Stimulated activated CD4-positive, alpha-beta T cell treated with anti-CD3 and anti-CD28 coated beads, Interleukin-1b, Interleukin-23, amount 100 ng/mL, for 24 hours (primary cell): ENCODE measurements at places on chromosomes 4 and X.

DNA sequence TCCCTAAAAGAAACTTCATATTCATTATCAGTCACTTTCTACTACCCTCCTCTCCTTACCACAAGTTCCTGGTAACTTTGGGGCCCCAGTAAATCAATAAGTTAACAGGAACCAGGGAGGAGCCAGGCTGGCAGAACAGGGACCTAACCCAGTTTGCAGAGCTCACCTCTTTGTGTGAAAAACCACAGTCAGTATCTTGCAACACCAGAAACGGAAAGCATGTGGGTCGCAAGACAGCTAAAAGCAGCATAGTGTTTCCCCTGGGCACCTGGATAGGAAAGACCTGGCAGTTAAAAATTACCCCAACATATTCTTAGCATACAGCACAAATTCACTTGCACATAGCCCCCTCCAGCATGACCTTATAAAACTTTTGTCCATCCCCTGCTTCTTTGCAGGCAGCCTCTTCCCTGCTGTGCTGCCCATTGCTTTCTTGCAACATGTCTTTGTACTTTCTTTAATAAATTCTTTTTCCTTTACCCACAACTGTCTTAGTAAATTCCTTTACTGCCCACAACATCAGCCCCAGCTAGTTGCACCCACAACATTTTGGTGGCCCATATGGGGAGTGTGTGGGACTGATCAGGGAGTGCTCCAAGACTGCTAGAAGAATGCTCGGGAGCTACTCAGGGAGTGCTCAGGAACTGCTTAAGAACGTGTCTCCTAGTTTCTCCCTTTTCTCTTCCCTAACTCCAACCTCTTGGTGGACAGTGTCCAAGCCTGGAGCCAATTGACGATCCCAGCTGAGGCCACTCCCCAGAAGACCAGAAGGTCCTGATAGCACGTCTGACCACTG is 83.4 kb downstream of the MSN start:
- no peak for DNase-seq

- DNase-seq = no peak
Observed at GRCh38 chr4:38390969-38391545, 272.9 kb upstream of the KLF3 start.

DNA sequence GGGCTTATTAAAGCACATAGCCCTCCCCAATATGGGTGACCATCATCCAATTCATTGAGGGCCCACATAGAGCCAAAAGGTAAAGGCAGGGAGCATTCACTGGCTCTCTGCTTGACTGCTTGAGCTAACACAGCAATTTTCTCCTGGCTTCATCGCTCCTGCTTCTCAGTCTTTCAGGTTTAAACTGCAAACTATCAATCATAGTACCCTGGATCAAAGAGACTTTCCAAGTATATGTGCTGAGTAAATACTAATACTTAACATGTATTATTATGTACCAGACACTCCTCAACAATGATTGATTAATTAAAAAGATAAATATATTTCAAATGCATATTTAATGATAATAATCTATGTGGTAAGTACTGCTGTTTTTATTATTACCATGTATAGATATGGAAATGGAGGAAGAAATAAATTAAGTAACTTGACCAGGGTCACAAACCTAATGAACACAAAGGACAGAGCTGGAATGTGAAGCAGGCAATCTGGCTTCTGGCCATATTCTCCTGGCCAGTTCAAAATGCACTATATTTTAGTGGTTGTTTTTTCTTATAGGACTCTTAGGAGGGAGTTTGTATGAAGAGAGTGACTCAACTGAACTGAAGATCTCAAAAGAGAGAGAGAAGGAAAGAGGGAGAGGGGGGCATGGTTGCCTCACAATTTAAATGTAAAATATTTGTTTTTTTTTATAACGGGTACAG is 1197.3 kb downstream of the TECRL start:
- DNase-seq = no peak

DNA sequence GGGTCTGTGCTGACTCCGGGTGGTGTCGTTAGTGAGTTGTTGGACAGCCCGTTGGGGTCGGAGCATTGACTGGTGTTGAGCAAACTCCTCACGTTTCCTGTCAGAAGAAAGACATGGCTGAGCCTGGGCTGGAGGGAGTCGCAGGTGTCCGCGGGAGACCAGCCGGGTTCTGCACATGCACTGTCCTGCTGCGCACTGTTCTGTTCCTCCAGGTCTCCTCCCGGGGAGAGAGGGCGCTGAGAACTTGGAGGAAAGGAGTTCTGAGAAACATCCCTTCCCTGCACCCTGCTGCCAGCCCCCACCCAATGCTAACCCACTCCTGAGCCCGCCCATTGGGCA is 1.1 kb downstream of the ZNF141 start:
- no peak for DNase-seq

GRCh38 chr4:124427095-124427767 is 285.3 kb downstream of the ANKRD50 start:
- DNase-seq = no peak

GRCh38 chr4:6840062-6840976 is 57.8 kb downstream of the KIAA0232 start:
- no peak for DNase-seq

GRCh38 chr4:71195924-71196323 is 142.9 kb upstream of the SLC4A4 start:
- DNase-seq = no peak

DNA sequence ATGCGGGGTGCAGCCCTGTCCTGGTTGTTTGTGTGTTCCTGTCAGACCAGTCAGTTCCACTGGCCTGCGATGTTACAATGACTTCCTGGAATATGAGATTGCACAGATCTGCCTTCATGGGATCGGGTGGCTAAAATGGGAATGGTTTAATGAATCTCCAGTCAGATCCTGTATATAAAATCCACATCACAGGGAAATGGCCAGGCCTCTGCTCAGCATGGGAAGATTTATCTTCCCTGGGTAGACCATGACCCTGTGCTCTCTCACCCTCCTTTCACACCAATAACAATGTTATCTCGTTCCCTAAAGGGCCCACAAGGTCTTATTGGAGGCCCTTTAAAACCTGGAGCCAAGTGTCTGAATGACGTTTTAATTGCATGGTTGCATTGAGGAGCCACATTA is 307.4 kb downstream of the RAB28 start:
- DNase-seq = no peak

GRCh38 chrX:112527903-112528302 is 151.8 kb downstream of the LHFPL1 start:
- no peak for DNase-seq

DNA sequence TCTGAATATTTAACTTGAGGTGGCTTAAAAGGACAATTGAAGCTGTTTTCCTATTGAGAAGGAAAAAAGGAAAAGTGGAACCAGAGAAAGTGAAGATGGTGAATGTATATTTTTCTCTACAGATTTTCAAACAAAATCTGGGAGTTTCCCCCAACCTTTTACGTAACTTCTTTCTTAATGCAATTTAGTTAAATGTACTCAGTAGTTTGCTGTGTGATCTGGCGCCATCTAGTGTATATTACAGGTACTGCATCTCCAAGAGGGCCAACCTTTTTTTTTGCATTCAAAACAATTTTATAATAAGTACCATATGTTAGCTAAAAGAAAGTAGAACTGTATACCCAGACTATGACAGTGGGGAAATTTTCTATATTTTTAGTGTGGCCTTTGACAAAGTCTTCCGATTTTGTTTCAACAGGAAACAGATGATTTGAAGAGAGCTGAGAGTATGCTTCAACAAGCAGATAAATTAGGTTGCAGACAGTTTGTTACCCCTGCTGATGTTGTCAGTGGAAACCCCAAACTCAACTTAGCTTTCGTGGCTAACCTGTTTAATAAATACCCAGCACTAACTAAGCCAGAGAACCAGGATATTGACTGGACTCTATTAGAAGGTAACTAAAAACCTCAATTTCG is 82.0 kb downstream of the PLS3 start:
- no peak for DNase-seq

DNA sequence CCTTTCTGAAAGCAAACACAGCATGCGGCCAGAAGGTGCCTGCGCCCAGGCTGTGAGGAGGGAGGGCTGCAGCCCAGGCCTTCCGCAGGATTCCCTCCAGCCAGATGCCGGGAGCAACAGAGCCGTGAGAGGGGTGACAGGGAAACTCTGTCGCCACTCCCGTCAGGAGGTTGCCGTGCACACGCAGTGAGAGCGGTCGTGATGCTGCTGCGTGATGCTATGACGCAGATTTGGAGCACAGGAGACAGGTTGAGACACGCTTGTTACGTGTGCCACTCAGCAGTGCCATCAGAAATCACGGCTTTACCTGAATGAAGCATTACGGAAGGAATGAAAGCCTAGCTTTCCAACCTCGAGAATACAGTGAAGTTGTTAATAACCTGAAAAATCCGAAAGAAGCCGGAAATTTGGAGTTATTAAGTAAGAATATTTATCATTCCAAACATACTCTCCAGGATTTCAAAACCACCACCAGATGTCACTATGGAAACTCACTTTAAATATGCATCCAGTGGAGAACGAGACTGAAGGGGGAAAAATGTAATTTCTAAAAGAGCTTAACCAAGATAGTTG is 54.4 kb downstream of the FAT1 start:
- no peak for DNase-seq

DNA sequence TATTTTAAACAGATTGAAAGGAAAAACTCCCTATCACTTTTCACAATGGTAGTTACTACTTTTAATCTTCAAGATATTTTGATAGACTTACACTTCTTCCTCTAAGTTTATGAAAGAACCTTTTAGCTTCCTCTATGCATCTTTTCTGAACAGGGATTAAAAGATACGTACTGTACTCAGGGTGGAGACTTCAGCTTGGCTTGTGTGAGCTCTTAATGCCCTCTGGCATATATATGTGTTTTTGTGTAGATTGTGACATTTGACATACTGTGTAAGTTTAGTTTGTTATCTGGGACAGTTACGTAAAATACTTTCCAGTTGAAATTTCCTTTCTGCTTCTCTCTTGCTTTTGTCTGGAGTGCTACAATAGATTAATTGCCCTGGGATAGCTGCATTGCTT is 109.3 kb upstream of the NUDT6 start:
- DNase-seq = no peak

DNA sequence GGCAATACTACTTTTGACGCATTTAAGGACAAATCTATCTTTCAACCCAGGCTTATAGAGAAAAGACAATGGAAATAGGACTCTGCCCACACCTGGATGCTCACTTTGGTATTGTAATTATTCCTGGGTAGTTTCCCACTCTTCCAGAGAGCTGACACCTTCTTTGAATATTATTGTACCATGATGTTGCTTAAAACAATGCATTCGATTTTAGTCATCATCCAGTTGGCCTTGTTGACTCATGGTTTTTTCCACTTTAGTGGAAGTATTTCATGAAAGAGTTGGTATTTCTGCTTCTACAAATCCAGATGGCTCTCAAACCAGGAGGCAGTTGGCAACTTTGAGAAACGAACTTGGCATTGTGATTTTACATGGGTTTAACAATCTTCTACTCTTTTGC is 124.2 kb downstream of the ENOX2 start:
- no peak for DNase-seq

DNA sequence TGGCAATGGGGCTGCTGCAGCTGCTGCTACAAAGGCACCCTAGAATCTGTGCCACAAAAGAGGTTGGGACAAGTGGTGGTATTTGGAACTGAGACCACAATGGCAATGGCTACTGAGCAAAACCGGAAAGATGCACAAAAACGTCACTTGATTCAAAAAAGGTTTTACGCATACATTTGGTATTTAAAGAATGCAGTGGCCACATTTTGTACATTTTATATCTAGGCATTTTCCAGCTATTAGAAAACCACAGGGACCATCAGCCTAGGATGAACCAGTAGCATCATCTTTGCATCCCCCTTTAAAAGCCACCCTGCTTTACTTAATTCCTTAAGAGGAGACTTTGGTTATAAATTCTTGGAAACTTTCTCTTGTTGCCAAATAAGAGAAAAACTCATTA is 104.8 kb upstream of the CXCL13 start:
- no peak for DNase-seq

DNA sequence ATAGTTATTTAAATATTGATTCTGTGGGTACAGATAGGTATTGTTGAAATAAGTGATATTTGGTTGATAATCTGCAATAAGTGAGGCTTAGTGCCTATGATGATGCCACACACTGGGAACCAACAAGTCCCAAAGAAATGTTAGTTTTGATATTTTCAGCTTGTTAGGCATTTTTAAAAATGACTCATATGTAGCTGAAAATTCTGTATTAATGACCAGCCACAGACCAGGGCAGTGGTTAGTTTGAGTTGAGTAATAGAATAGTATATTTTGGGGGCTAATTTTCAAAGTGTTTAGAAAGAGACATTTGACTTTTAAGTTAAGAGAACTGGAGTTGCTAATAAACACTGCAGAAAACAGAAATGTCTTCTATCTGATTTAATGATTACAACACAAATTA is 9.4 kb downstream of the INTU start:
- no peak for DNase-seq

DNA sequence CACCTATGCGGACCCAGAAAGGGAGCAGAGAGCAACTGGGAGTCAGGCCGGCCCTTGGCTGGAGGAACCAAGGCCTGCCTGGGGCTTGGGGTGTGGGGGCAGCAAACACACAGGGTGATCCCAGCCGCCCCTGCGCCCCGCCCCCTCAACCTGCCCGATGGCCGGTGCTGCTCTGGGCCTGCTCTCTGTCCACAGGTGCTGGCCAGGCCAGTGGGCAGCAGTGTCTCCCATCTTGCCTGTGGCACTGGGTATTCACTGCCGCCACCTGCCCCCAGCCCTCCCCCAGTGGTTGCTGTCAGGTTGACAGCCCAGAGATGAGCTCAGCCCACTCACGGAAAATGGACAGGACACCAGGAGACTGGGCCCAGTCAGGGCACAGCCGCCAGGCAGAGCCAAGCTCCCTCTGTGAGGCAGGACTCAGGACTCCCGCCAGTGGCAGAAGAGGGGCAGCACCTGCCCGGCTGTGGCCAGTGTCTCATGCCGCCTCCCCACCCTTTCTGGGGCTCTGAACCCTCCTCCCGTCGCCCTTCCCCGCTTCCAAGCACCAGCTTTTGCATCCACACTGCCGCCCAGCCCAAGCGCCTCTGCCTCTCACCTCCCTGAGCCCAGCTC is 4.7 kb downstream of the NKX1-1 start:
- DNase-seq = no peak

DNA sequence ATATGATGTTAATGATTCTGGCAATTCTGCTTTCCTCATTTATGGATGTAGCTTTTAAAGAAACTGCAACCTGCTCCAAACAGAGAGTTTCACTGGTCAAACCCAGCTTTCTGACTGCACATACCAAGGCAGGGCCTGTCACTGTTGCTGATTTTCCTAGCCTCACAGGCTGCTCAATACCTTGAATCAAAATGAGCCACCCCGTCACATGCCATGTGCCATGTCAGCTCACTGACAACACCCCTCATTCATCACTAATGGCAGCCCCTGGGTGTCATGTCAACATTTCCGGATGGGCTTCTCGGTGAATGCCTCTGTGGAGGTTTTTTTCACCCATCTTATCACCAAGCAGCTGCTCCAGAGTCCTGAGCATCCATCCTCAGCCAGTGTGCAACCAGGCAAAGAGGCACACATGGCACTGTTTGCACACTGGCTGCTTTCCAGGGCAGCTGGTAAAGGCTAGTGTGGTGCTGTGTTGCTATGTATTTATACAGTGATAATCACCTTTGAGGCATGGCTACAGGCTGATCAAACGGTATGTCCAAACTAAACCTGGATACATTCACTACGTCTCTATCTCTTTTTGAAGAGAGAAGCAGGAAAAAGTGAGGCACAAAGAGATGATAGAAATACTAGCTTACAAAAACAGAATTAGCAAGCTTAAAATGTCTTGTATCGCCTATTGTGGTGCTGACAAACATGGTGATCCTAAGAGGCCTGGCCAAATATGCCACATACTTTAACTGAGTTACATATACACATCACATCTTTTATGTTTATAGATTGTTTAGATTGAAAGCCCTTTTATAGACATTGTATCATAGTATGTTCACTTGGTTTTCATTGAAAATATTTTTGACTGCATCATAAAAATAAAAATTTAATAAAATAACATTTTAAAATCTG is 94.6 kb upstream of the INPP4B start:
- no peak for DNase-seq

- DNase-seq = no peak
Observed at GRCh38 chrX:9859711-9860555, 73.7 kb downstream of the SHROOM2 start.
